ENCODE measurements at places on chromosomes 12 and 14.

- no peak for DNase-seq
Measured at GRCh38 chr14:73942180-73942579, 7.7 kb downstream of the FAM161B start.

GRCh38 chr12:120668868-120669840, 17.8 kb upstream of the MLEC start:
- no peak for DNase-seq

DNA sequence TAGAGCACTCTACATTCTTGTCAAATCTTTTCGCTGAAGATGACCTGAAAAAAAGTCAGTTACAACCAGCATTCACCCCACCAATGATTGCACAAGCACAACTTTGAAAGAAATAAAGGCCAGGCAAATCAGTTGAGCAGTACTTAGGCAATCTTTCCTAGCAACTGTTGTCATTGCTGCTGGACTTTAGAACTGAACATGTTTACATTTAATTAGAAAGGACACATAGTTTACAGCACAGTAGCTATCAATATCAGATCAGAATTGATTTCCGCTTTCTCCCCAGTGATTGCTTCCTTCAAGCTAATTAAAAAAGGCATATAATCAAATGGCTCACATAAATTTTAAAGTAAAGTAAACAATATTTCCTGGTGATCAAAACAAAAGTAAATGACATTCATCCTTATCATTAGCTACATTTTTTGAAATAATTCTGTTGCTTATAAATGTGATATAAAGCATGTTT, 128.4 kb downstream of the FOXA1 start:
- DNase-seq: no peak

- no peak for DNase-seq
Measured at GRCh38 chr12:69047990-69048389, 115.0 kb upstream of the CPM start.

DNA sequence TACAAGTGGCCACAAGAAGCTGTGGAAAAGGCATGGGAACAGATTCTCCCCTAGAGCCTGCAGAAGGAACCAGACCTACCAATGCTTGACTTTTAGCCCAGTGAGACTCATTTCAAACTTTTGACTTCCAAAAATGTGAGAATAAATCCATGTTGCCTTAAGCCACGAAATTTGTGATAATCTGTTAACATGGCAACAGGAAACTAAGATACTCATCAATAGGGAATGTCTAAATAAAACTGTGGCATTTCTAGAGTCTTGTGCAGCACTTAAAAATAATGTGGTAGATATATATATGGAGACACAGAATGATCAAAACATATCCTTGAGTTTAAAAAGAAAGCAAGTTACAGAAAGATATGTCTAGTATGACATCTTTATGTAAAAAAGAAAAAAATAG, 12.0 kb downstream of the HECTD4 start:
- DNase-seq: no peak

DNA sequence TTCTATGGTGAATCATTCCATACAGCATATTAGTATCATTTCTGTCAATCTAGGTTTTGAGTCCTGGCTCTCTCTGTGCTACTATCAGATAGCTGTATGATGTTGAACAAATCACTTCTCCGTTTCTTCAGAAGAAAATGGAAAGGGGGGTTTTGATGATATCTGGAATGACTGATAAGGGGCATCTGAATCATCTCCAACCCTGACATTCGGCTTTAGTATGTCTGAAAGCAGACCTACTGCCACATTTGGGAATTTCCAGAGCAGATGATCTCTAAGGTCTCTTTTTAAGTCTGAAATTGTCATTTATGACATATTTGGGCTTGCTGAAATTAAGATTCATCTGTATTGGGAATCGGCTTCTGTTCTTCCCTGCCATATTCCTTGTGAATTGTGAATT, 10.1 kb downstream of the MLF2 start:
- no peak for DNase-seq

DNA sequence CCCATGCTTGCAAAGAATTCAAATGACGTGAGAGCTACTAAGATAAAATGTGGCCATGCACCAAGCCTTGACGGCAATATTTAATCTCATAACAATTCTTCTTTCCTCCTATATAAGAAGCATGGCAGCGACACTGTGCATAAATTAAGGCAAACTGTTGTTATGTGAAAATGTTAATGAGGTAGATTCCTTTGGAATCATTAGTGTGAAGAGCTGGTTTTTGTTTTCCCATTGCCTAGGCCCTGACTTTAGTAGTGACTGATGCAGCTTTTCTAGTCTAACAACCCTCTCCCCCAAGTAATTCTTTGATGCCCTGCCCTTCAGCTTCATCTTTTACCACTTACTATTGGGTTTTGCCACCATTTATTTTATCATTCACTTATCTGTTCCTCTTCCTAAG, 10.6 kb upstream of the PSEN1 start:
- DNase-seq: no peak

DNA sequence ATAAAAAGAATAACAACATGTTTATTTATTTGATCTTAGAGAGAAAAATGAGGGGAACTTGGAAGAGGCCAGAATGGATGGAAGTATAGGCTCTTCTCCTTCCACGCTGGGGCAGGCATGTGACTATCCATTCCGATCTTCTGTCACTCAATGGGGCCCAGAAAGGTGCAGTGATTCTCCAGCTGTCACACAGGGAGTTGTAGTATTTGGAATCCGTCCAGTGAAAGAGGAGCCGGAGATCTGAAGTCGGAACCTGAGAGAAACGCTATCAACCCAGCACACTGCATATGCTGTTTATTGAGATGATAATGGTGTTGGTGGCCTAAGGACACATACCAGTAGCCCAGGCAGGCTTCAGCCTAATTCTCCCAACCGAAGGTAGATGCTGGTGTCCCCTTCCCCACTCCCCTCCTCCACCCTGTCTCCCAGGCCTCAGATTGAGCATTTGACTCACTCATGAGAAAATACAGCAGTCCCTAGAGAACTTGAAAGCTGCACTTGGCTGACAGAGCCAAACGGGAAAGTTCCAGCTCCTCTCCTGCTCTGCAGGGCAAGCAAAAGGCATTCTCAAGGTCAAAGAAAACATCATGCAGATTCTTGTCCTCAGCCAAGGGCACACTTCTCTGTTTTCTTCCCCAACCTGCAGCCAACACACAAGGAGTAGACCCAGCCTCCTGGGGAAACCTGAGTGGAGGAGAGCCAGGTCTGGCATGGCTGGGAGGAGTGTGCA, 100.4 kb downstream of the IRF2BPL start:
- DNase-seq: no peak

DNA sequence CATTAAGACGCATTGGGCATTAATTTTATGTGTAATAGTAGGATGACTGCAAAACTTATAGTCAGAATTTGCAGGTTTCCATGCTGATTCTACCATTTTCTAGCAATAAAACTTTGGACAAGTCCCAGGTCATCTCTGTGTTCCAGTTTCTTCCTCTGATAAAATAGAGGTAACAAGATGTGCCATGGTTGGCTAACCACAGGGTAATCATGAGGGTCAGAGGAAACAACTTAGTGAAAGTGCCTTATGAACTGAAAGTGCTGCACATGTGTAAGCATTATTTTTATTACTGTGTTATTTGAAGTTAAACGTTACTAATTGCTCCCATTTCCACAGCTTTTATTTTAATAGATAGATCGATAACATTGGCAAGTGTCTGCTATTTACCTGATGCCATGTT, 21.1 kb downstream of the SMCO2 start:
- DNase-seq: no peak

DNA sequence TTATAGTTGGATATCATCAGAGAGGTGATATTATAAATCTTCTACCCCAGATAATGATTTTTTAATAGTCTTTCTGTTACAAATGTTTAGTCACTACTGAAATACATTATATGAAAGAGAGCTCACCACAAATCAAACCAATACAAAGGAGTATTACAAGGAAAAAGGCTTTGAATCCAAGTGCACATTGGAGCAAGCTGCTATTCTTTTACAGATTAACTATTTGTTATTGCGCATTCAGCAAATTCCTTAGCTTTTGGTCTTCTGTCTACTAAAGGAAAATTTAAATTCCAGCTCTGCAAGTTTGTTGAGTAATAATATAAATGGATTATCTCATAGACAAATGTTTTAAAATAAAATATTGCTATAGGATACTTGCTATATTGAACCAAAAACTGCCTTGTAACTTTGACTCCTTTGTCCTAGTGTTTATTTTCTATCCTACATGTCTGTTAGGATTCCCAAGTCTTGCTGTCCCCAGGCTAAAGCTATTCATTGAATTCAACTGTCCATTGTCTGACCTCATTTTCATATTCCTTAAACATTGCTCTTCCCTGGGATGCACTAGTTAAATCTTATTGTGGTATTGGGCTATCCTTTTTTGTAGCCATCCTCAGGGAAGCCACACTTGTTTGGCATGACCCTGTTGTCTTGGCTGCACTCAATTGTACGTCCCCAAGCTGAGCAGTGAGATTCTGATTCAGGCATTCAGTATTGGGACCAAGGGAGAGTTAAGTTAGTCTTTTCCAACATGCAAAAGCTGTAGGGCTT, 41.5 kb downstream of the PDE3A start:
- DNase-seq: no peak

- DNase-seq: no peak
Measured at GRCh38 chr12:53749986-53750811, 1.6 kb downstream of the CISTR start.

GRCh38 chr12:15726027-15726877, 62.9 kb downstream of the EPS8 start:
- no peak for DNase-seq

DNA sequence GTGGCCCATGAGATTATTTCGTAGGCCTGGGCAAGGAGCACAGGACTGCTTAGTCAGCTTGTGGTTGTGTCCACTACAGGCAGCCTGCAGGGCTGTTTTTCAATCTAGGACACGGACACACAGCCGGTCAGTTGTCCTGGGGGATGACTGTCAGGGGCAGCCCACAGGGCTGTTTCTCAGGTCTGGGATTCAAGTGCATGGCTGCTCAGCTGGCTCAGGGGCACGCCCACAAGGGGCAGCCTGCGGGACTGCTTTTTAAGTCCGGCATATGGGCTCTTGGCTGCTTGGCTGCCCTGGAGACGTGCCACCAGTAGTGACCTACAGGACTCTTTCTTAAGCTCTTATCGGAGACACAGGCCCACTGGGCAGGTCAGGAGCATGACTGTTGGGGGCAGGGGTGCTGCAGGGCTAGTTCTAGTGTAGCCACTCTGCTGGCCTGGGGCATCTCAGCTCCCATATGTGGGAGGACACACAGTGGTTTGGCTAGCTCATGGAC, 26.6 kb upstream of the GTF2A1 start:
- DNase-seq: no peak

DNA sequence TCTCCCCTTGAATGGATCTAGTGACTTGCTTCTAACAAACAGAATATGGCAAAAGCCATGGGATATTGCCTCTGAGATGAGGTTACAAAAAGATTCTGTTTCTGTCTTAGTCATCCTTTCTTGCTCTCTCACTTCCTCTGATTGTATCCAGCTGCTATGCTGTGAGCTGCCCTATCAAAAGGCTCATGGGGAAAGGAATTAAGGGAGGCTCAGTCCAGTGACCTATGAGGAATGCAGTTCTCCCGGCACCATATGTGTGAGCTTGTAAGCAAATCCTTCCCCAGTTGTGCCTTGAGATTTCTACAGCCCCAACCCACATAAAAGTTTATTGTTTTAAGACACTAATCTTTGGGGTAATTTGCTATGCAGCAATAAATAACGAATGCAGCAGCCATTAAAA, 183.1 kb downstream of the KLHL28 start:
- no peak for DNase-seq

DNA sequence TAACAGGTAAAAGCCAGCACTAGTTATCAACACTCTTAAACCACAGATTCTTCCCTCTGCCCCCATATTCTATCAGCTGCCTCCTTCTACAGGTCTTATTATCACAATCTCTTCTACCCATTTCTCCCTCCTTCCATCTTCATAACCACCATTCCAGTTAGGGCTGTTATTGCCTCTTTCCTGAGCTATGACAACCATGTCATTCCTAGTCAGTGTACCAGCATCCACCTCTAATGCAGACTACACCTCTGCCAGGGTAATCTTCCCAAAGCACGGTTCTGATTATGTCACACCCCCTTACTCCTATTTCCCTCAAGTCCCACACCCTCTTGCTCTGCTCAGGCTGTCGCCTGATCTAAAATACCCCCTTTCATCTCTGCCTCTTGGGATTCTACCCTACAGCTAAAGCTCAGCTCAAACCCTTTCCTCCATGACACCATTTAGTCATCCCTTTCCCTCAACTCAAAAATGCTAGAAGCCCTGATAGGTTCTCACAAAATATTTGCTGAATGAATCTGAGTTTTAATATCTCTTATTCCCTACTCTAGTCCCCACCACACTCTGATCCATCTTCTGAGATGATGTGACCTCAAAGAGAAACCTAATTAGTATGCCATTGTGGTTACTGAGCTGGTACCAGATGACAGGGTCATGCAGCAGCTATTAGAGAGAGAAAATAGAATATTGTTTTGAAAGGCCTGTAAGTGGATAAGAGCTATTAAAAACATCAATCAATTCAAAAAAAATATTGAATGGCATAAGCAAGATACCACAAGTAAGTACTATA, 11.7 kb downstream of the RACGAP1 start:
- DNase-seq: no peak

DNA sequence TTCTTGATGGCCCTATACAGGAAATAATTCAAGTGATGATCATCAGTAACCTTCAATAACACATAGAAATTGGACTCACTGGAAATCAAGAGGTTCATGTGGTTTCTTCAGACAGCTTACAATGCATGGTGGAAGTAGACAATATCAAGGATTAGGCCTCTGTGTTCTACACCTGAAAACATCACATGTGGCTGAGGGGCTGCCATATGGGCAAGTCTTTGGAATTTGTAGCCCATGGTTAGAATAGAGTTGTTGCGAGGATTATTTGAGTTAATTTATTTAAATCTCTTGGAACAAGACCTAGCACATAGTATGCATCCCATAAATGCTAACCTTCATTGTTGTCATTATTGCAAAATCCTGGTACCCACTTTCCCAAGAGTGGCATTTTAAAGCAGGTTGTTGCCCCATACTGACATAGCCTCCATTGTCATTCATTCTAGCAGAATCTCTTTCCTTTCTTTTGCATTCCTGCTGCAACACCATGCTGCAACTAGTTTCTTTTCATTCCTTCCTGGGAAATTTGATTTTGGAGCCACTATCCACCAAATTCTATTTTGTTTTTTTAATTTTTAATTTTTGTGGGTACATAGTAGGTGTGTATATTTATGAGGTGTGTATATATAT, 352.7 kb upstream of the NAV3 start:
- no peak for DNase-seq

DNA sequence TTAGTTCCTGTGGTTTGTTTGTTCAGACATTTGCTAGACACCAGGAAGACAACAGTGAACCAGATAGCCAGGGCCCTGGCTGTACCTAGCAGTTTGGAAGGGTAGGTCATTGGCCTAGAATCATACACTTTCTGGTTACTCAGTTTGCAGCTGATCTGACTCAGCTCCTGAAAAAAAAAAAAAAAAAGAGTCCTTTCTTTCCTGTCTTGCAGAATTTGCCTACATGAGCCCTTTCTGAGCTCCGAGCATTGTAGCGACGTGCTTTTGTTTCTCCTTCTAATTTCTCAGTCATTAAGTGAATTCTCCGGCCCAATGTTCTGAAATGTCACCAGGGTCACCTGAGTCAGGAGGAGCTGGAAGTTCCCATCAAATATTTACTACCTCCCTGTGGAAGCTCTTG, 2.4 kb downstream of the CABP1 start:
- no peak for DNase-seq

Data from GM12864 (cell line).